GM20000 (cell line): ENCODE measurements at places on chromosomes 1 and 21.

DNA sequence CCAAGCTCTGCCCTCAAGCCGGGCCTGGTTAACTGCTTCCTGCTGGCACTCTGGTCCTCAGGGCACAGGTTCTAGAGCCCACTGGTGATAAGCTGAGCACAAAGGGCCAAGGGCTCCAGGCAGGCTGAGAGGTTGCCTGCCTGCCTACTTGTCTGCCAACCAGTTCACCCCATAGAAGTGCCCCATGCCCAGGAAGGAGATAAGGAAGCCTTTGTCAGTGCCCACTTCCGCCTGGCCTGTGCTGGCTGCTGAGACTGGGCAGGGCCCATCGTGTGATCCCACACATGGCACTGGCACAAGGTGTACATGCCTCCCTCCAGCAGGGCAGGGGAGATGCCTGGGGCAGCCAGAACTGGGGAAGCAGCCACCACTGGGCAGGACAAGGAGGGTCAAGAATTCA lies 24.1 kb downstream of the SLC9A1 start:
- DNase-seq: no peak

DNA sequence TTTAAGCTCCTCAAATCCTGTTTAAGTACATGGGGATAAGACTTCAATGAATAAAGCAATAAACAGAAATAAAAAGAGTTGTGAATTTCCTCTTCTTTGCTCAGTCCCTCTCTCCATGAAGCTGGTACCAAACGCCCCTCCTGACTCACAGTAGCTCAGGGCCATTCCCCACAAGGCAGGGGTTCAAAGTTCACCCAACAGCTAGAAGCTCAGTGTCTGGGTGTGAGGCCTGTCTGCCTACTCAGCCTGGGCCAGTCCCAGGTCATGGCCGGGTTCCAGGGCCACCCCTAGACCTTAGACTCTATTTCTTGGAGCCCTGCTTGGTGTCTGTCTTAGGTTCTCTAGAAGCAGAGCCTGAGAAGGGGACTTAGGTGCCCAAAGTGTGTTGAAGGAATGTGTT lies 251.5 kb downstream of the GRIK3 start:
- no peak for DNase-seq

- DNase-seq: no peak
These were observed 171.6 kb upstream of the C1orf174 start for GRCh38 chr1:4071653-4072052.

DNA sequence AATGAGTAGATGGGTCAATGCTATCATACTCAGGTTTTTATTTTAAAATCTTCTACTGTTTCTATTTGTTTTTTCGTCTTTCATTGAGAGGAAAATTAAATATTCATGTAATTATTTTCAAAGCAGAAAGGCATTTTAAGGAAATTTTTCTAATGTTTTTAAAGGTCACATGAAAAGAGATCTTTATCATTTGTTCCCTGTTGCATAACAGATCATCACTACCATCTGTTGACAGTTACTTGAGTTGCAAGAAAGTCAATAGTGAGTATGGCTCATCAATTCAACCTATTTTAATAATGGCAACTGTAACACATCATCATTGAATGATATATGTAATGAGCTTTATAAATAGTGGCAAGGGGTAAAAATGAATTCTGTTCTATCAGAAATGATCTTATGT lies 369.7 kb downstream of the DPYD start:
- DNase-seq: no peak

DNA sequence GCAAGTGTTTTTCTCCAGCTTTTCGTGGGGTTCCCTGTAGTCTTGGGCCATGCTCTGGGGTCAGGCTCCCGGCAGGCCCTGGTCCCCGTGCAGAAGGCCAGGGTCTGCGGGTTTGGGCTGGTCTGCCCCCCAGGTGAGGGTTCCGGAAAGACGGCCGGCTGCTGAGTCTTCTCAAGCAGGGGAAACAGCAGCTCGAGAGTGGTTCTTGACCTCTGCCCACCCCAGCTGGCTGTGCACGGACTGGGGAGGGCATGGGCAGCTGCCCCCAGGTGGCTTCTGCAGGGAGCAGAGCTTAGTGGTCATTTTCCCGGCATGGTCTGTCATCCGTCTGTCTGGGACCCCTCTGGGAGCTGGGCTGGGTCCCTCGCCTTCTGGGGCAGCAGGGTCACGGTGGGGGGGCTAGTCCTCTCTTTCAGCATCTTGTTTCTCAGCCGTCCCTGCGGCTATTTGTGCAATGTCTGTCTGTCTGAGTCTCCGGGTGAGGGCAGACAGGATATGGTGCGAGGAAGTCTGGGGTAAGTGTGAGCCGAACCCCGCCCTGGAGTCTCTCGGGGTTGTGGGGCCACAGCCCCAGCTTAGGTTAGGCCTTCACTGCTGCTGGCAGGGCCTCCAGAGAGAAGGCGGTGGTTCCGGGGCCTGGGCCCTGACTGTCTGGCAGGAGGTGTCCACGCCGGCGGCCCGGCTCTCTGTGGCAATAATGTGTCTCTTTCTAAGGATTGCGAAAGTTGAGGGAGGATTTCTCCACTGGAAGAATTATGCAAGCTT lies 6.1 kb downstream of the SKI start:
- peak; percentile 73 for DNase-seq
